ENCODE measurements at places on chromosomes 6 and 20. TPM values are rescaled to one million over a fixed set of nuclear protein-coding genes. Genes with fewer than 3 reads are reported as not detected.

ACTL10 gene
- total RNA-seq: 15.2 TPM

HNF4A gene
- total RNA-seq: not detected

KIFC1 gene
- total RNA-seq: 176 TPM

WFDC5 gene
- not detected for total RNA-seq

TMEM244 gene
- not detected for total RNA-seq

All from Caki2 (cell line).